Stimulated activated CD8-positive, alpha-beta memory T cell treated with anti-CD3 and anti-CD28 coated beads, Interleukin-4, amount 100 ng/mL, for 4 hours (primary cell): ENCODE measurements at places on chromosomes 1 and 21.

- DNase-seq, result no peak
Observed at GRCh38 chr1:41397753-41398330, 36.6 kb downstream of the FOXO6 start.

GRCh38 chr1:107787299-107787698 lies 177.7 kb downstream of the VAV3 start:
- DNase-seq, result no peak

GRCh38 chr1:231040800-231041718 lies 1.0 kb upstream of the FAM89A start:
- no peak for DNase-seq

DNA sequence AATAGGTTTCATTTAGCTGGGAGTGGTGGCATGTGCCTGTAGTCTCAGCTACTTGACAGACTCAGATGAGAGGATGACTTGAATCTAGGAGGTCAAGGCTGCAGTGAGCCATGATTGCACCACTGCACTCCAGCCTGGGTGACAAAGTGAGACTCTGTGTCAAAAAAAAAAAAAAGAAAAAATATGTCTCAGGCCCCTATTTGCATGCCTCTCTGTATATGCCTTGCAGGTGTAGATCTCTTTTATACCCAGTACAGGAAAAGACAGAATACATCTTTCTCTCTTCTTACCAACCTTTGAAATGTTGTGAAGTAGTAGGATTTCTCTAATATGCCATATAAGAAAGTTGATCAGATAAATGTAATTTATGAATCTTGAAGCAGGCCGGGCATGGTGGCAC lies 6.4 kb downstream of the CNR2 start:
- DNase-seq, result no peak

DNA sequence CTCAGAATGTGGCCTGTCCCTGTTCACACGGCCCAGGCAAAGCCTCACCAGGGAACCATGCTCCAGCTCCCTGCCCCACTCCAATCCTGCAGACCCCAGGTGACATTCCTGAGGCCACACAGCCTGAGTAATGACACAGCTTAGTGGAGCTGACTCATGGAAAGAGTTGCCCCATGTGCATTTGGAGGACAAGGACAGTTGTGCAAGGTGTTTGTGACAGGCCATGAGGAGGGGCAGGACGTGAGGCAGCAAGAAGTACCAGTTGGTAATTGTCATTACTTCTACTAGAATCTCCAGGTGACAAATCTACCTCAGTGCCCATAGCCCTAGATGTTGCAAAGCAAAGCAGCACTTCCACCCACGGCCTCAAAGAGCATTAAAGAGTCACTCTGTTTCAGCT lies 15.2 kb downstream of the PRR9 start:
- DNase-seq, result no peak

GRCh38 chr1:40401473-40402201 lies 28.1 kb downstream of the SMAP2 start:
- DNase-seq, result no peak

GRCh38 chr1:238257018-238257621 lies 366.4 kb upstream of the ZP4 start:
- DNase-seq, result no peak
